Frontal cortex (tissue), 4 donors: ENCODE measurements at places on chromosomes 2 and 18.
A peak's percentile ranks its signal among the peaks of the same experiment; 100 is the strongest.

DNA sequence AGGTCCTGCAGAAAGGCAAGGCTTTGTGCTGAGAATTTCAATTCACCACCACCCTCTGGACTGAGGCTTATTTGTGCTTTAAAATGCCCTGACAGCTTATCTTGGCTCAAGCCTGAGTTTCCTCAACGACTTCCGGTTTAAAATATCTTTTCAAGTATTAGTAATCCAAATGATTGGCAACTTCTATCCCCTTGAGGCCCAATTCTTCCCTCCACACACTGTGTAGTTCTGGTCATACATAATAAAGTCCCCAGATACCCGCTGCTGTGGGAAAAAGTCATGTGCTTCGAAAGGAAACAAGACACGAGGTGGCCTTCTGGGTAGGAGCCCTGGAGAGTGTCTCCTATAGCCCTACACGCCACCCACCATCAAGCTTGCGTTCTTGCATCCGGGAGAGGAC, 393.4 kb downstream of the ALK start:
- DNase-seq = no peak

DNA sequence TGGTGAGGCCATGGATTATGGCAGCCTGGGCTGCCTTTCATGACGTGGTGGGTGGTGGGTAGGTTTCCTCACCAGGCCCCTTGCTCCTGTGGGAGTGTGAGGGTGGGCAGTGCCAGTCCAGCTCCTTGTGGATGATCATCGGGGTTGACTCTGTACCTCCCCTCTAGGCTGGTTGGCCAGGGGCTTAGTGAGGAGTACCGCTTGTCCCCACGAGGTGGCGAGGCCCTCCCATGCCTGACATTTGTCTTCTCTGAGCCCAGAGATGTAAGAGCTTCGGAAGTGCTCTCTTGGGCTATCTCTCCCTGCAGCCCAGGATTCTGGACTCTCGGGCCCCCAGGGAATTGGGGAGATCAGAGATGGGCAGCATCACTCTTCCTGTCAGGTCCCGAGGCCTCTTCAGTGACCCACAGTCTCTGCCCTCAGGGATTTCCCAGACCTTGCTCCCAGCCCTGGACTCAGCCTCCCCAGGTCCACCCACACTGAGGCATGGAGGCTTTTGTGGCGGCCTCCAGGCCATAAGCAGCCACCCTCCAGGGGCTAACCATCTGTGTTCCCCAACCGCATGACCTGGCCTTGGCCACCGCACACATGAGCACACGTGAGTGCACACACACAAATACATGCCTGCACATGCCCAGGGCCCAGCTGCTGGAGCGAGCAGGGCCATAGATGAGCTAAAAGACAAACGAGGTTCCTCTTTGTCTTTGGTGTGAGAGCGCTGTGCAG, 6.5 kb downstream of the SPR start:
- DNase-seq = peak; percentile 42

GRCh38 chr2:85431570-85432205, 13.2 kb downstream of the SH2D6 start:
- DNase-seq = no peak

DNA sequence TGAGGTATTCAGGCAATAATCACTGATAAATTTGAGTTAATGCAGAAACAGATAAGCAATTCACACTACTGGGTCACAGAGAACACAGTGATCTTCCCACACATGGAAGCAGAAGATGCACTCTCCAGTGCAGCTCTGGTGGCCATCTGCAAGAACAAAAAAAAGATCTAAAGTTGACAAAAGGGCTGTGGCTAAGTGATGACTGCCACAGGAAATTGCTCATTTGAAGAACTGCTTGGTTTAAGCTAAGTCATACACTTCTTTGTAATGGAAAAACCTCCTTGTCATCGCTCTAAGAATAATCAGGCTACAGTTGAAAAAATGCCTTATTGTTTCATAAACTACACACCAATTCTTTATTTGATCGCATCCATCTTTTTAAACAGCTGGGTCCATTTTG, 115.1 kb downstream of the DTNB start:
- DNase-seq = no peak

DNA sequence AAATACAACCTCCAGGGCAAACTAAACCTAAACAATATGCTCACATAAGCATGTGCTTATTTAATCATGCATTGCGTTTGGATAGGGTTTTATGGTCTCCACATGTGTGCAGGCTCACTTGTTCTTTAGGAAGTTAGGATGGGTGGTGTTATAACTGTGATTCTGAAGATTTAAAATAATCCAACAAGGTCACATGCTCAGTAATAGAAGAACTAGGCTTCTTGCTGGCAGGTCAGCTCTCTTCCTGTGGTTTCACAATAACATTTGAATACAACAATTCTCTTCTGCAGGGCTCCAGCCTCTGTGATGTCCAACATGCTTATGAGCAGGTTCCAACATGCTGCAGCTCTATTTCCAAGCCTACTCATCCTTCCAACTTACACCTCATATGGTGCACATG, 84.0 kb downstream of the MYL12B start:
- DNase-seq = no peak
